Activated CD4-positive, alpha-beta T cell treated with anti-CD3 and anti-CD28 coated beads for 1 hour (primary cell): ENCODE measurements at places on chromosomes 11 and 22.

GRCh38 chr11:94574193-94574961 is 7.2 kb downstream of the PIWIL4 start:
- no peak for DNase-seq

DNA sequence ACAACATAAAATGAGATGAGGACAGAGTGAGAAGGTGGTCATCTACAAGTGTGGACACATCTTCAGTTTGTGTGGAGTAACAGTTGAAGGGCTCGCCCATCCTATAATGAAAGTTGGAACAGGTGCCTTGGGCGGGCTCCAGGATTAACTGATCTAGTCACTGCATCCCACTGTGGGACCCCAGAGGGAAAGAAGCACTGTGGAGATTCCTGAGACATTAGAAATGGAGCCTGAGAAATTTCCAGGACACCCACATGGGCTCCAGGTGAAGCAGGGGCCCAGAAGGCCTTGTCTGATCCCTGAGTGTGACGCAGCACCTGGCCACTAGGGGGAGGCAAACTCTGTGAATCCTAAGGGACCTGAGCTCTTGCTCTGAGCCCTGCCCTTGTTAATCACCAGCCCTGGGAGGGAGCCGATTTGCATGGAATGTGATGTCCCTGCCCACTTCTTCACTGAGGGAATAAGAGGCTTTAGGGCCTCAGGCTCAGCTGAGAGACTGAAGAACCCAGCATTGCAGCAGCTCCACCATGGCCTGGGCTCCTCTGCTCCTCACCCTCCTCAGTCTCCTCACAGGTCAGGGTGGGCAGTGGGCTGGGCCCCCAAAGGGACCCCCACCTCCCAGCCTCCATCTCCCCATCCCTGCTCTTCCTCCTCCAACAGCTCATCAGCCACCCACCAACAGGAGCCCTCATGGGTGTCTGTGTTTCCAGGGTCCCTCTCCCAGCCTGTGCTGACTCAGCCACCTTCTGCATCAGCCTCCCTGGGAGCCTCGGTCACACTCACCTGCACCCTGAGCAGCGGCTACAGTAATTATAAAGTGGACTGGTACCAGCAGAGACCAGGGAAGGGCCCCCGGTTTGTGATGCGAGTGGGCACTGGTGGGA is 98.4 kb downstream of the VPREB1 start:
- DNase-seq: peak; percentile 50

DNA sequence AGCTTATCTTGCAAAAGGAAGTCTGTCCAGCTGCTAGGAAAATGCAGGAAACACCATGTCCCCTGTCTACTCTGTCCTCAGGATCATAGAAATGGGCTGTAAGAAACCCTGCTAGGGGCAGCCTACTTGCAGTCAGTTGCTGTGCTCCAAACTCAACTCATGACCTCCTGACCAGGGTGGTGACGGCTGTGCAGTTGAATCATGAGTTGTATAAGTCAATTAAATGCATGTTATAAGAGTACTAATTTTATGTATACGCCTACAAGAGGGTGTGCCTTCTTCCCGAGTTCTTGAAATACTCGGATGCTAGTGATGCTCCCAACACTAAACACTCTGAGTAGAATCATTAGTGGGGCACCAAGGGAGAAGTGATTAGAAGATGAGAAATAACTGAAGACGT is 776.4 kb downstream of the OPCML start:
- DNase-seq: no peak

GRCh38 chr11:65545853-65546216 is 12.3 kb downstream of the LTBP3 start:
- DNase-seq: no peak

DNA sequence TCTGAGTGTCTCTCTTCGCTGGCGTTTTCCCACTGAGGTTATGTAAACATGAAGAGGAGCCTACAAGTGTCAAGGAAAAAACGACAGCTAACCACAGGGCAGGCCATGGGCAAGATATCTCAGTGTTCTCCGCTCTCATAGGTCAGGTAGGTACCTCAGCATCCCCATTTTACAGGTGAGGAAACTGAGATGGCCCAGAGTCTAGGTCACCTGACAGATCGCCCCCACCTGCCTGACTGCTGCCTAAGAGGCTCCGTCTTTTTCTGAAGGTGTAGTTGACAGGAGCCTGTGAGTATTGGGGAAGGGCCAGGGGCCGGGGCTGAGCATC is 847 bp upstream of the NDUFA6 start:
- DNase-seq: no peak

- no peak for DNase-seq
These were observed 97.2 kb downstream of the JRKL start for GRCh38 chr11:96486890-96487611.

DNA sequence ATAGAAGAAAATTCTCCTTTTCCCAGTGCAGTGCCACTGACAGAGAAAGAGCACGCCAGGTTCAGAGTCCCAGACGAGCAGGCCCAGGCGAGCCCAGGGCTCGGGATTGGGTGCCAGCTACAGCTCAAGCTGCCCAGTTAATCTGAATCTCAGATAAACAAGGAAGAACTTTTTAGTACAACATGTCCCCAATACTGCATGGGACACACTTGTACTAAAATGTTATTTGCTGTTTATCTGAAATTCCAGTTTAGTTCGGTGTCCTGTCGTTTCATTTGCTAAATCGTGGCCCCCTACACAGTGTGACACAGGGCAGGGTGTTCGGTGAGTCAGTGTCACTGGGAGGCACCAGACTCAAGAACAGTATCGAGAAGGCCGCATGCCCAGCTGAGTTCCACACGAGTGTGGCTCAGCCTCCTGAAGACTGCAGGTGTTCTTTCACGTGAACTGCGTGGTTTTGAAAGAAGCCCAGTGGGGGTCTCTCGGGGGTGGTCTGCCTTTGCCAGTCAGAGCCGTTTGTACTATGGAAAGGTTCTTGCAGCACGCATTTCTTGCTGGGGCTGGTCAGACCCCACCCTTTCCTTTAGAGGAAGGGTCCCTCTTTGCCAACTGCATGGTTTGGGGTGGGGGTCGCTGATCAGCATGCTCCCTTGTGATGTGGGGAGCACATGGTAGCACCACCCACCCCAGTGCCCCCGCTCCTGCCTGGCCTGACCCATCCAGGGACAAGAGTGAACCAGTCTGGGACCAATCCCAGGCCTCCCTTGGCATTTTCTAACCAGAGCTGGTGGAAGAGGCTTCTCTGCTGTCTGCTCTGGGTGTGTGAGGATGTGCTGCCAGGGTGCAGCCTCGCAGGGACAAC is 115.6 kb upstream of the B3GAT1 start:
- peak; percentile 5 for DNase-seq
